ENCODE measurements at places on chromosomes 4 and X. TPM values are rescaled to one million over a fixed set of nuclear protein-coding genes. Genes with fewer than 3 reads are reported as not detected.

Gene RASGEF1B
- total RNA-seq, result not detected

Gene PPP2R2C
- 26.7 TPM for total RNA-seq

Gene RBM41
- 15.1 TPM for total RNA-seq

Gene PAGE5
- total RNA-seq, result not detected

Gene MAGEA12
- not detected for total RNA-seq

Gene PCDH19
- total RNA-seq, result 0.08 TPM

Gene SMS
- total RNA-seq, result 172 TPM

Gene S100P
- total RNA-seq, result 2.3 TPM

Gene EMD
- total RNA-seq, result 178 TPM

Gene MTNR1A
- total RNA-seq, result 0.23 TPM

Gene PHF8
- total RNA-seq, result 27.5 TPM

Gene NMU
- 0.54 TPM for total RNA-seq

Gene PRDM8
- total RNA-seq, result 5.3 TPM

Gene ASB9
- 6.5 TPM for total RNA-seq

Gene EXOC1L
- total RNA-seq, result not detected

Gene SGCB
- 27.6 TPM for total RNA-seq

Gene SSX4
- total RNA-seq, result 0.15 TPM

Gene SPANXD
- total RNA-seq, result not detected

Gene IQCM
- total RNA-seq, result not detected

Gene MAGEA2B
- not detected for total RNA-seq

Gene FAM50A
- total RNA-seq, result 225 TPM

Gene CTPS2
- 3.8 TPM for total RNA-seq

Gene HAND2
- total RNA-seq, result 0.31 TPM

Gene ZFP92
- 0.90 TPM for total RNA-seq

Gene ERAS
- total RNA-seq, result 0.23 TPM

Gene CITED1
- 0.36 TPM for total RNA-seq
